Stimulated activated CD8-positive, alpha-beta memory T cell treated with anti-CD3 and anti-CD28 coated beads, Interleukin-4, amount 100 ng/mL, for 4 hours (primary cell): ENCODE measurements at places on chromosomes 1 and 21.

DNA sequence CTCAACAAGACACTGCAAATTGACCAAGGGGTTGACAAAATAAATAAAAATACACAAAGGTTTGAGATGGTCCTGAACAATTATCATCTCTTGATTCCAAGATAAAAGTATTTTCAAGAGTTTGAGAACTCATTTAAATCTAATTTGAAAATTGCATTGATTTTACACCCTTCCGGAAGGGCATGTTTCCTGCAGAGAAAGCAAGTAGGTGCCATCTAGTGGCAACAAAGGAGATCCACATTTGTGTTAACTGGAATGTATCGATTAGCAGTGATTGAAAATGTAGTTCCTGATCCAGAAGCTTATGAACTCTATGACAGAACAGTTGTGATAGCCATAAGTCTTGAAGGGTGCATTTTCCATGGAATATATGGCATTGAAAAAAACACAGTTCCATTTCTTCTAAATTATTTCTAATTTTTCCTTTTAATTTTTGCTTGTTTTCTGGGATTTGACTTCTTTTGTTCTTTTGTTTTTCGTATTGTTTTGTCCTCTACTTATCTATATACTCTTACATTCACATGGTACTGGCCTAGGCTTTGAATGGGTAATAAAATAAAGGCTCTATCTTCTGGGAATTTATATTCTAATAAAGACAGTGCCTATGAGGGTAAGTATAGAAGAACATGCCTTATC is 143.7 kb downstream of the DNM3 start:
- DNase-seq, result no peak

- DNase-seq, result no peak
These were observed 255.4 kb upstream of the ST6GALNAC5 start for GRCh38 chr1:76611770-76612445.

DNA sequence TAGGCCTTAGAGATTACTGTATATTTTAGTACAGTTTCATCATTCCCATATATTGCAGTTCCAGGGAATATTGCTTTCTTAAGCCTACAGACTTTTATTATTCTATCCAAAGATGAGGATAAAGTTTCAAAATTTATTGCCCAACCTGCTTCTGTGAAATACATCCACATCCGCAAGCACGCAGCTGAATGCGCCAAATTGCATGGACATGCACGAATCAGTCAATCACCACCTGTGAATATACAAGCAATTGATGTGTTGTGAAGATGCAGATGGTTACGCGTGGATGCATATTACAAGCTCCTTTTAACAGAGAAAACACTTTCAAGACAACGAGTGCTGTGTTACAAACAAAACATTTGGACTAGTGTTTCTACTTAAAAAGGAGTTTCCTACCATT is 577.8 kb upstream of the PLXNA2 start:
- DNase-seq, result no peak

DNA sequence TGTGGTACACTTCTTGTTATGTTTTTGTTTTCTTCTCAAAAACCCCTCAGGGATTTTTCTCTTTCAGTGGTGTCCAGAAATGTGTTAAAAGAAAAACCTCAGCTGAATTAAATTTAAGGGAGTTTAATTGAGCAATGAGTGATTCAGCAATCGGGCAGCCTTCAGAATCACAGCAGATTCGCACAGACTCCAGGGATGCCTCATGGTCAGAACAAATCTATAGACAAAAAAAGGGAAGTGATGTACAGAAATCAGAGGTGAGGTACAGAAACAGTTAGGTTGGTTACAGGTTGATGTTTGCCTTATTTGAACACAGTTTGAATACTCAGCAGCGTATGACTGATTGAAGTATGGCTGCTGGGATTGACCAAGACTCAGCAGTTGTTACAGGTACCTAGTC is 86.2 kb downstream of the TLR5 start:
- no peak for DNase-seq

GRCh38 chr1:30686236-30686935 is 37.0 kb downstream of the MATN1 start:
- DNase-seq, result no peak

GRCh38 chr1:199875856-199876255 is 151.7 kb upstream of the NR5A2 start:
- DNase-seq, result no peak

- DNase-seq, result no peak
These were observed 203.3 kb downstream of the PTPRU start for GRCh38 chr1:29439615-29440014.

- DNase-seq, result peak; percentile 40
These were observed 77.9 kb downstream of the ADARB1 start for GRCh38 chr21:45152265-45152746.

GRCh38 chr1:53769780-53770179 is 30.8 kb upstream of the GLIS1 start:
- DNase-seq, result no peak

DNA sequence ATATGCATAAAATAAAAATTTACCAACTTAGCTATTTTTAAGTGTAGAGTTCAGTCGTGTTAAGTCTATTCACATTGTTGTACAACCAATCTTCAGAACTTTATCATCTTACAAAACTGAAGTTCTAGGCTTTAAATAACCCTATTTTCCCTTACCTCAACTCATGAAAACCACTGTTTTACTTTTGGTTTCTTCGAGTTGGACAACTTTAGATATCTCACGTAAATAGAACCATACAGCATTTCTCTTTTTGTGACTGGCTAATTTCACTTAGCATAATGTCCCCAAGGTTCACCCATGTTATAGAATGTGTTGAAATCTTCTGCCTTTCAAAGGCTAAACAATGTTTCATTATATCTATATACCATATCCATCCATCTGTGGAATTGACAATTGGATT is 819.0 kb upstream of the ADGRL4 start:
- no peak for DNase-seq

- peak; percentile 82 for DNase-seq
These were observed 958 bp upstream of the CKS1B start for GRCh38 chr1:154973344-154974101.

- DNase-seq, result no peak
These were observed 11.5 kb upstream of the SLC44A3 start for GRCh38 chr1:94808669-94809068.

DNA sequence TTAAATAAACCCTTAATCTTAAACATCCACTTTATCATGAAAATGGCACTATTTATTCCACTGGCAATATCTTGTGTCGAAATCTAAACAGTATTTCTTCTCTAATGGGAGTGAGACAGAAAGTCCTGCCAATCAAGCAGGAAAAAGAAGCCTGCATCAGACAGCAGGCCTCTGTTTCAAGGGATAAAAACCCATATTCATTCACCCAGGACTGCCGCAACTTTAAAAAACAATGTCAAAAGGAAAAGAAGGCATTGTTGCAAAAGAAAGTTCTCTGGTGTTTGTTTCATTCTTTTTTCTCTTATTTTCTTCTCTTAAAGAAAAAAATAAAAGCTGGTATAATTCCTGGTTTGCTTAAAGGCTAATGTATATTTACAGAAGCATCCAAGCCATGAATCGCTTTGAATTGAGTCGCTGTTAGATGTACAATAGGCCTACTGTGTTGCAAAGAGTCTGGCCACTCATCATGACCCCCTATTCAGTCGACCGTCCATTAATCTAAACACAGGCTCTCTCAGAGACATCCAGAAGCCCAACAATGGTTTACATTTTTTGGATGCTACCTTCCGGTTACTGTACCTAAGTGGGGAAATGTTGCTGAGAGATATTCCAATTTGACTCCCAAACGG is 48.7 kb upstream of the ZC3H11B start:
- no peak for DNase-seq

- no peak for DNase-seq
These were observed 22.1 kb downstream of the RRP1 start for GRCh38 chr21:43811262-43812105.

DNA sequence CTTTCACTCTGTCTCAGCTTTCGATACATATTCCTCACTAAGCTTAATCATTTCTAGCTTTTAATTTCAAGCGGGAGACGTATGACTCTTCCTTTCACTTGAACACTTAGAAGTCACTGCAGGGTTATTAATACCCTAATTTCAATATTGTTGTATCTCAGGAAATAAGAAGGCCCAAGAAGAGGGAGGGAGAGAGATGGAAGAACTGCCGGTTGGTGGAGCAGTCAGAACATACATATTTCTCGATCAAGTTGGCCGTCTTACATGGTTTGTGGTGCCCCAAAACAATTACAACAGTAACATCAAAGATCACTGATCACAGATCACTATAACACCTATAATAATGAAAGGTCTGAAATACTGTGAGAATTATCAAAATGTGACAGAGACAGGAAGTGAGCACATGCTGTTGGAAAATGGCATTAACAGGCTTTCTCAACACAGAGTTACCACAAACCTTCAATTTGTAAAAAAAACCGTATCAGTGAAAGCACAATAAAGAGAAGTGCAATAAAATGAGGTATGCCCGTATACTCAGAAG is 145.4 kb upstream of the HP1BP3 start:
- DNase-seq, result no peak

GRCh38 chr1:3321559-3322449 is 132.7 kb upstream of the ARHGEF16 start:
- DNase-seq, result no peak

DNA sequence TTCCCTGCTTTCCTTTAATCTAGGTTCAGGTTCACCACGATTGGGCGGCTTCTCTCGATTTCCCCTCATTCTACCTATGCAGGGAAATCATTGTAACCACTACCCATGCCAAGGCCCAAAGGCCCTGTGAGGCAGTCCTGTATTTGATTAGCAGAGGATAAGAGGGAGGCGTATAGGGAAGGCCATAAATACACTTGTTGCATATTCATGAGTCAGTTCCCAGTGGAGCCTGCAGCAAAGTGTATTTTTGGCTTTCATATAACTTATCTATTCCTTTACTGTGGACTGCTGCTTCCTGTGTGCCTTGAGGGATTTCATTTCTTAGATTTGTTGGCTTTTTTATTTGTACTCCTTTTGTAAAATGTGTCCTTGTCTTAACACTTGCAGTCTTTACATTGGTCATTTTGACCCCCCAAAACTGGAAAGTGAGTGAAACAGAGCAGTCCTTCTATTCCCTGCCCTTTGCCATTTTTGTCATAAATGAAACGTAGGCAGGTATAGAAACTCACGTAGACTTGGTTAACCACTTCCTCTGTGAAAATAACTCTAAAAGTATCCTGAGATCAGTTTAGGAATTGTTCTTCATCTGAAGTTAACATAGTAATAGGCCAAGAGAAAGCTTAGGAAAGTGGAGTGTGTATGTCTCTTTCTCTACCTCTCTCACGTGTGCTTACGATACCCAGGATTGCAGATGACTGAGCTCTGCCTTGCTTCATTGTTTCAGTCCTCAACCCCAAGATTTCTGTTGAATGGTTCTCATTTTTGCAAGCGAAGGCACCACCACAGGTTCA is 19.6 kb upstream of the KCNQ4 start:
- DNase-seq, result no peak

DNA sequence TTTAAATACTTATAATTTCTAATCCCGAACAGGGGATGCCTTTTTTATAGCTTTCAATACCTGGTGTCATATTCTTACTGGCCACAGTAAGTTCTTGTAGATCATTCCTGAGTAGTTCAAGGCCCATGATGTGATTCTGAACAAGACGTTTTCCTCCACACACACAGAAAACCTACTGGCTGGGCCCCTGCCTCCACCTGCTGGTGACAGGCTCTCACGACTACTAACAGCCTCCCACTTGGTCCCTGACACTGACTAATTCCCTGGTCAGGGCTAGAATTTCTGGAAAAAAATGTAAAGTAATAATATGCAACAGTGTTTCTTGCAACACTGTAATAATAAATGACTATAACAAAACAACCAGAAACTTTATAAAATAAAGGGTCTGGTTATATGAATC is 50.4 kb upstream of the RIPK4 start:
- no peak for DNase-seq

DNA sequence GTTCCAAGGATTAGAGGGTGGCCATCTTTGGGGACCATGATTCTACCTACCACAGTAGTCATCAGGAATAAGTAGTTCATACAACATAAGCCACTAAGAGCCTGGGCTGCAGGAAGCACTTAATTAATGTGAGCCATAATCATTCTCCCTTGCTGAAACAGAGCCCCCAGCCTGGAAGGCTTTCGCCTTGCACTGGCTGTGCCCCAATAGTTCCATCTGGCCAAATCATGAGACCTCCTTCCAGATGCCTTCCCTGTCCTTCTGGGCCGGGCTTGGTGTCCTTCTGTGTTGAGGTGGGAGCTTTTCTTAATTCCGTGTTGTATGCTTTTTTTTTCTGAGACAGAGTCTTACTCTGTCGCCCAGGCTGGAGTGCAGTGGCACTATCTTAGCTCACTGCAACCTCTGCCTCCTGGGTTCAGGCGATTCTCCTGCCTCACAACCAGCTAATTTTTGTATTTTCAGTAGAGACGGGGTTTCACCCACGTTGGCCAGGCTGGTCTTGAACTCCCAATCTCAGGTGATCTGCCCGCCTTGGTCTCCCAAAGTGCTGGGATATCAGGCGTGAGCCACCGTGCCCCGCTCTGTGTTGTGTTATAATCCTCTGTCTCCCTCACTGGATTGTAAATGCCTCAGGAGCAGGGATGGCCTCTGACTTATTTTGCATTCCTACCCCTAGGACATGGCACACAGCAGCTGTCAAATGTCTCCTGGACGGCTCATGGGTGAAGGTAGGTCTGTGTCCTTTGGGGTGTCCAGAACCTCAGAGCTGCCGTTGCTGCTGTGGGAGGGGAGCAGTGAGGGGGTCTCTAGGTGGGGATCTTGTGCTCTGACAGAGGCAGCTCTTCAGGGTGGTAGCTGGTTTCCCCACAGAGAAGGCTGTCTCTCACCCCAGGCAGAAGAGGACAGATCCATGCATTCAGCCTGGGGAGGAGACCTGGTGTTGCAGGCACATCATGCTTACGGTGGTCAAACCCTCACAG is 10.1 kb downstream of the GNG4 start:
- no peak for DNase-seq
